ENCODE measurements at places on chromosomes 13 and 19.

DNA sequence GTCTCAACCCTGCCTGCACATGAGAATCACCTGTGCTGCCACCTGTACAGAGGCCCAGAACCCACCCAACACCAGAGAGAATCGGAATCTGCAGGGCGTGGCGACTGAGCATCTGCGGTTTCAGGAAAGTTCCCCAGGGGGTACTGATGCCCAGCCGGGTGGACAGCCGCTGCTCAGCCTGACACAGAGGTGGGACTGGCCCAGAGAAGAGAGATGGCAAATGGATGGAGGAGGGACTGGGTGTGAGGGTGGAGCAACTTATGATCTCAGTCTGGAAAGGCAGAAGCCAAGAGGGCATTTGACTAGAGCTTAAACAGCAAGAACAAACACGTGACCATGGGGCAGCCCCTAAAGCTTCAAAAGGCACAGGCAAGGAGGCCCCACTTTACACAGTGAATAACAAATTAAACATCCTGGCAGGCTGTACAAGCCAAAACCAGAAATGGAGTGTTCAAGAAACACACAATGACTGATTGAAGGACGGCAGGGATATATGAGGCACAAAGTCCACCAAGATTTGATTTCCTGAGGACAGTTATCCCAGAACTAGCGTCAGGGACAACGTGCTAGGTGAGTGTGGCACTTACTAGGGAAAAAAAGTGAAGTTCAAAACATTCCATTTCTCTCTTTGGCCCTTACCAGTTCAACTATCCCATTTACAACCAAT lies 3.1 kb downstream of the RANBP3 start:
- no peak for DNase-seq

- no peak for DNase-seq
Measured at GRCh38 chr19:14361824-14362223, 19.4 kb upstream of the ADGRE5 start.

- DNase-seq, result no peak
Measured at GRCh38 chr13:61084988-61085387, 330.7 kb downstream of the PCDH20 start.

DNA sequence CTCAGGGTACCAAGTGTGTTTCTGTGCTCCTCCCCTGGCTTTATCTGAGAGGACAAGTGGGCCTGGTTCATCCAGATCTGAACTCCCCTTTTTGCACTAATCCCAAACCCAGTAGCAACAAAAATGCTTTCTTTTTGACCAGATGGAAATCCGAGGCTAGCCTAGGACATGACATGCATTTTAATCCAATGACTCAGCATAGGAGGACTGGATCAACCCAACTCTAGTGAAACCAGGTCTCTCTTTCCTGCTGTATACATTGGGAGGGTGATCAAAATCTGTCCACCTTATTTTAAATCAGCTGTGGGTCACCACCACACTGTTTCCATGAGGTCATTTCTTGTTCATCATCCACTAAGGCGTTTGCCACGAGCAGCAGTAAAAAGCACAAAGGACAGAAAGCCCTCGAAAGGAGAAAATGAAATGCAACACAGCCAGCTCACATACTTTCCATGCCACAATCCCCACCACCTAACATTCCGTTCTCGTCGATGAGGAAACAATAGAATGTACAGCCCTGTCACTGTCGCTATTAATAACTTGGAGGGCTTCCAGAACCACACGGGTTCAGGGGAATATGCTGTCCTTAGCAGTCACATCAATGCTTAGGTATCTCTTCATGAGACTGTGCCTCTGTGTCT lies 543.0 kb downstream of the IRS2 start:
- no peak for DNase-seq

DNA sequence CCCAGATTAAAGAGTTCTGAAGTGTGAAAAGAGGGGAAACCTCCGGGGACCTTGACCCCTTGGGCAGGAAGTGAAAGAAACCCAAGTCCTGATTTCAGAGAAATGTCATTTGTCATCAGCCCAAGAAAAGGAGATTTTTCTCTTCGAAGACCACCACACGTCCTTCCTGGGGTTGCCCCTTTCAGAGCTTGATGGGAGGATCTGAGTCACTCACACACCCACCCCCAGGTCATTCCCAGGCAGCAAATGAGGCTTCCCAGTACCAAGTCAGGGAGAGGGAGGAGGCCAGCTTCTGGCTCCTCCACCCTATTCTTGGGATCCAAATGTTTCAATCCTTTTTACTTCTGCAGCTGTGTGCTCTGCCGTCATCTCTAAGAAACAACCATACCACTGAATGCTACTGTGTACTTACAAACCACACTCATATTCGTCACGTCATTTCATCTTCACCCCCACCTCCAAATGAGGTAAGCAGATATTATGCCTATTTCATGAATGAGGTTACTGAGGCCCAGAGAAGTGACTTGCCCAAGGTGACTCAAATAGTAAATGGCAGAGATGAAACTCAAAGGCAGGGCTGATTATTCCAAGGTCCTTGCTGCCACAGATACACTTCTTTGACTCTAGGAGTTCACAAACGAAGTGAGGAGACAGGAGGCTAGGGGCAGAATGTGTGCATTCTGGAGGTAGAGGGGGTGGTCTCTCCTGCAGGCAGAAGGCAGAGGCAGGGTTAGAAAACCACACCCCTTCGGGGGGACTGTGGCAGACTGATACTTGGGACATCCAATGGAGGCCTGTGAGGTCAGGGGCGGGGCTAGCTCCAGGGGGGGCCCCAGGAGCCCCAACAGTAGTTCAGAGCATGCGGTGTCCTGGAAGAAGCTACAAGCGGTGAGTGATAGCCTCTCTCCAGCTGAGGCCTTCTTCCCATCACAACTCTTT lies 5.0 kb upstream of the KMT2B start:
- DNase-seq, result peak; percentile 76

- DNase-seq, result no peak
Measured at GRCh38 chr19:5001615-5002014, 32.7 kb downstream of the KDM4B start.

DNA sequence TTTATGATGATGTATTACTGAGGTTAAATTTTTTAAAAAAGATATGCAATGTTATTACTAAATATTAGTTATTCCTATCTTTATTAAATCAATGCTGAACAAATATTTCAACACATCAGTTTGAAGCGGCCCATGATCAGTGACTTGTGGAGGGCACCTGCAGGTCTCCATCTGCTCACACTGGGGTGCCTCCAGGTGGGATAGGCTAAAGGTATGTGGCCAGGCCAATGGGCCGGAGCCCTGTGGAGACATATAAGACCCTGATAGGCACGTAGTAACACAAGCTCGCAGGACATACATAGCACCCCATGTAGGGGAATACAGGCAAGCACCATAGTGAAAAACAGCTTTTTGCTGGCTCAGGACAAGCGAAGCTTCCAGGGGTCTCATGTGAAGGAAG lies 469.8 kb downstream of the ZNF536 start:
- no peak for DNase-seq

GRCh38 chr19:40284501-40285352 lies at the start of gene AKT2:
Gene AKT2, minus strand, starts transcription at chr19:40285345. Its CDS starts 20,078 bp downstream, at chr19:40265267.
- peak; percentile 60 for DNase-seq

- no peak for DNase-seq
Measured at GRCh38 chr19:964761-965694, 19.1 kb upstream of the WDR18 start.

- no peak for DNase-seq
Measured at GRCh38 chr13:40552895-40553294, 113.5 kb downstream of the FOXO1 start.

DNA sequence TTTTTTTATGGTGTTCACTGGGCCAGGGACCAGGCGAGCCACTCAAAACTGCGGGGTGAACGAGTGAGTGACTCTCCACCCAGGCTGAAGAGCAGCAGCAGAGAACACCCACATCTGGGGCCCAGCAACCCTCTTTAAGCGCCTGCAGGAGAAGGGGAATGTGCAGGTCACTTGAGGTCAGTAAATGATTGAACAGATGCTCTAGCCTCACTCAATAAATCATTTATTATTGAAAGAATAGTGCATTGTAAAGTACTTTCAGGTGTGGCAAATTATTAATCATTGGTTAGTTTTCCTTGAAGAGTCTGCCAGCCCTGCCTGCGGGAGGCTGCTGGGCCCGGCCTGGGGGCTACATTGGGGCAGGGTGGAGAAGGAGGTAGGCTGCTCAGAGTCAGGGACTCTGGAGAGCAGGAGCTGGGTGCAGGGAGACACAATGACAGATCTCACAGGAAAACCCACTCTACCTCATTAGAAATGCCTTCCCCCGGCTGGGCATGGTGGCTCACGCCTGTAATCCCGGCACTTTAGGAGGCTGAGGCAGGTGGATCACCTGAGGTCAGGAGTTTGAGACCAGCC lies 42.5 kb downstream of the ABCC4 start:
- no peak for DNase-seq

GRCh38 chr19:46861691-46862502 lies 1.1 kb downstream of the ARHGAP35 start:
- DNase-seq, result no peak

DNA sequence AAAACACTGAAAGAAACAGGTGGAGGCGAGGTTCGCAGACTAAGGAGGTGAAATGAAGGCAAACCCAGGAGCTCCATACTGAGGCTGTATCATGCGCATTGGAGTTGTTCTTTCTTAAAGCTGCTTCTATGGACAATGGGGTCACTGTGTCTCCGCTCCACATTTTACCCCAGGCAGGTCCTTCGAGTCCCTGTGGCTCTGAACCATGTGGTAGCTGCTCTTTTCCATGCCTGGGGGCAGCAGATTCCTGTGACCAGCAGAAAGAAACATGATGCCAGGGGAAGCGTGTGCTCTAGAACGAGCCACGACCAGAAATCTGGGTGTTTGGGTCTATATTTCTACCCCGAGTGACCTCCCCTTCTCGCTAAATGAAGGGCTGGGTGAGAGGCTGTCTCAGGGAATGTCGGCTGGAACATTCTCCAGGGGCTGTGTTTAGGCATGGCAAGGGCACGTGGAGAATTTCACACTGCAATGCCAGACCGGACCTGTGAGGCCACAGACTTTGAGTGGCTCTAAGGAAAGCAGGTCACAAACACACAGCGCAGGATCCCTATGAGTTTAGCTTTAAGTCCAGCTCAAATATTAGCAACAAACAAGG lies 95.7 kb upstream of the IRS2 start:
- DNase-seq, result no peak

DNA sequence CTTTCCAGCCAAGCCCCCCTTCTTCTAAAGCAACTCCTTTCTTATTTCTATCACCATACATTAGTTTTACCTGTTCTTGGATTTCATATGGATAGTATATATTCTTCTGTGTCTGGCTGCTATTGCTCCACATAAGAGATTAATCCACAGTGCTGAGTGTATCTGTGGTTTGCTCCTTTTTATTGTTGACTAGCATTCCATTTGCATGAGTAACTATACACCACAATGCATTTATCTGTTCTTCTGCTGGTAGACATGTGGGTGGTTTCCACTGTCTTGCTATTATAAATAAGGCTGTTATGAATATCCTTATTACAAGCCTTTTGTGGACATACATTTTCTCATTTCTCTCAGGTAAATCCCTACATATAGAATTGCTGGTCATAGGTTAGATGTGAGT lies 138.2 kb downstream of the SLC7A1 start:
- no peak for DNase-seq

- no peak for DNase-seq
Measured at GRCh38 chr19:397321-397720, 11.6 kb downstream of the C2CD4C start.

DNA sequence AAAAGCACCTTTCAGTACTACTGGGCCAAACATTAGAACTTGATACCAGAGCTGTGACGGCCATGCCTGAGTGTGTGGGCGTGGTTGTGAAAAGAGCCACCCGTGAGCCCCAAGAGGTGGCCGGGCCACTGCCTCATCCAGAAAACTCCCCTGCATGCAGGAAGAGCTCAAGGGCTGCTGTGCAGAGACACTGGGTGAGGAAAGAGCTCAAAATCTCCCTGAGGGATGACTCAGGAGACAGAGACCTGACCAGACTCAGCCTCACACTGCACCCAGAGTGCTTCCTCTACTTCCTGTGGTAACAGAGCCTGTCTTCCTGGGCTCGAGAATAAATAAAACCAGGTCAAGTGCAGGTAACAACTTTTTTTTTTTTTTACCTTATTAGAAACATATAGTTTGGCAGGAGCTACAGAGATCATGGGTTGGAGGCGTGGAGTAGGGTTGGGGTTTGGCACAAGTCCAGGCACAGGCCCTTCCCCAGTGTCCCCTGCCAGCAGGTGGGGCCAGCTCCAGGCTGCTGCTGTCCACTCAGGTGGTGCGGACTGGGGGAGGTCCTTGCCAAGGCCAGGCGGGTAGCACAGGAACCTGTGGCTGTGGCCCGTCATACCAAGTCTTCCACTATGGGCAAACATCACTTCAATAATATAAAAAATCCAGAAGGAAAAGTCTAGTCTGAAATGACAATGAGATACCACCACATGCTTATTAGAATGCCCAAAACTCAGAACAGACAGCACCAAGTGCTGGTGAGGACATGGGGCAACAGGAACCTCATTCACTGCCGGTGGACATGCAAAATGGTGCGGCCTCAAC lies 25.5 kb downstream of the ELL start:
- no peak for DNase-seq

- no peak for DNase-seq
Measured at GRCh38 chr19:28705008-28705407, 507.9 kb downstream of the UQCRFS1 start.
